ENCODE measurements at places on chromosomes 11 and 22.

DNA sequence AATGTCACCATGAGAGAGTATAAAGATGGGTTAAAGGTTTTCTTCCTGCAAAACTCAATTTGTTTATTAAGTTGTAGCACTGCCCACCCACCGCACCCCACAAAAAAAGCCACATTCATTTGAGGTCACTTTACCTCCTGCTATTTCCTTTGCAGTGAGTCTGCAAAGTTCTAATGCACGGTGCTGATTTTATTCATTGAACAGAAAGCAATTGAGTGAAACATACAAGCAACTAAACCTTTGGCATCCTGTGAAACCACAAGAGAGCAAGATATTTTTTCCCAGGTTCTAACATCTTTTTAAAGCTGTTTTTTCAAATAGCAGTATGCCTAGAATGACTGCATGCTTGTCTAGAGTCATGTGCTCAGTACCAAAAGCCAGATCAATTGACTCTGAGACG, 39.0 kb downstream of the RRAS2 start:
- DNase-seq, result peak; percentile 57

GRCh38 chr22:49979587-49980264, 19.2 kb downstream of the PIM3 start:
- DNase-seq, result peak; percentile 61

DNA sequence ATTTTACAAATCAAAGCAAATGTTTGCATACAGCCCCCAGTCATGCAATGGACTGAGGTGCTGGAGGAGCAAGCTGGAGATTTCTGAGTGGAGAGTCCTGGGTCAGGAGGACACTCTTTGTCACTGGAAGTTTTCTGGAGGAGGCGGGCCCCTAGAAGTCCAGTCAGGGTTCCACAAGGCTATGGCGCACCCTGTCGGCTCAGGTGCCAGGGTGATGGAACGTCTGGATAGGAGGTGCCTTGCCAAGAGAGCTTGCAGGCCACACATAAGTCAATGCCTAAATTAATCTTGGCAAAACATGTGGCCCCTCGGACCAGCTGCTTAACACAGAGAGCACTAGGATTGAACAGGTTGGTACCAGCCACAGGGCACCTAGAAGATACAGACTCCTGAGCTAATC, 174.7 kb upstream of the CADM1 start:
- no peak for DNase-seq

- peak; percentile 34 for DNase-seq
These were observed 657 bp downstream of the IGHMBP2 start for GRCh38 chr11:68904248-68904847.

DNA sequence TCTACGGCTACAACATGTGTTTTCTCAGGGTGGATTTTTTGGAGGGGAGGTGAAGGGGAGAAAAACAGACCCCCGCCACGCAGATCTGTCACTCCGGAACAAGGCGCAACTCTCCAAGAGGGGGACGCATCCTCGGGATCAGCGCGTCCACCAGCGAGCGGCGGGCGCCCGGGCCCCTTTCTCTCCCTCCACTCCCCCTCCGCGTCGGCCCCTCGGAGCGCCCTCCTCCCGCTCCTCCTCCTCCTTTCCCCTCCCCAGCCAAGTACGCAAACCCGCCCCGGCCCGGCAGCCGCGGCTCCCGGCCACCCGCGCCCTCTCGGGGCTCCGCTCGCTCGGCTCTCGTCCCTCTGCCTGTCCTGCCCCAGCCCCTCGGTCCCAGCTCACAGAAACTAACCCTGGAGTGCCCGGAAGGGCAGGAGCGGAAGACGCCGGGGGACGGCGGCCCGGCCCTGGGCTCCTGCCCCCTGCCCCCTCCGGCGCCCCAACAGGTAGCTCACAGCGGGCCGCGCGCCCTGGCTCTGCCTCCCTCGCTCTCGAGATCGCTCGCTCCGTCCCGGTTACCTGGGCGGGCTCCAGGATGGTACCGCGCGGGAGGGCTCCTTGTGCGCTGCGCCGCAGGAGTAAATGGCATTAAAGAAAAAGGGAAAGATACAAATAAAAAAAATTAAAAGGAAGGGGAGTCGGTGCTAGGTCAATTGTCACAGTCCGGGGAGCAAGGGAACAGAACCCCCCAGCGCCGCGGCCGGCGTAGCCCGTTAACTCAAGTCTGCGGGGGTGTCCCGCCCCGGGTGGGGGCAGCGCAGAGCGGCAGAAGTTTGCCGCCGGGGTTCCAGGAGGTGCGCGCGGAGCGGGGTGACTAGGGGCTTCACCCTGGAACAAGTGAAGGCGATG, 131.4 kb upstream of the C11orf58 start:
- DNase-seq, result no peak

DNA sequence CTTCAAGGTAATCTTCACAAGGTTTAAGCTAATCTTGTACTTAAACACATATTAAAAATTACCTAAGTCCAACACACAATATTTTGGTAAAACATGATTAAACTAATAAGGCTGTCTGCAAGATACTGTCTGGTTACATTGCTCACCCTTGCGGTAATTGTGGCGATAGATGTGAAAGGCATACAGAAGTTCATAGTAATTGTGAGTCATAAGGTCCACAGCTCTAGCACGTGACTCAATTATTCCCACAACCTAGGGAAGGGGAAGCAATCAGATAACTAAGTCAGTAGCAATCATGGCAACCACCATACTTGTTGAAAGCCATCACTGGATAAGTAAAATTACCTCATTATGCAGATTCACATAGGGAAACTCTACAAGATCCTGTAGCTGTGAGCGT, 30.5 kb upstream of the FNBP4 start:
- DNase-seq, result peak; percentile 86

- DNase-seq, result peak; percentile 50
These were observed 43.6 kb upstream of the POU2AF1 start for GRCh38 chr11:111422494-111423249.
